Stromal cell of bone marrow (primary cell): ENCODE measurements at places on chromosomes 12 and 14.

- DNase-seq: no peak
Observed at GRCh38 chr12:108744021-108744897, 12.9 kb upstream of the CORO1C start.

DNA sequence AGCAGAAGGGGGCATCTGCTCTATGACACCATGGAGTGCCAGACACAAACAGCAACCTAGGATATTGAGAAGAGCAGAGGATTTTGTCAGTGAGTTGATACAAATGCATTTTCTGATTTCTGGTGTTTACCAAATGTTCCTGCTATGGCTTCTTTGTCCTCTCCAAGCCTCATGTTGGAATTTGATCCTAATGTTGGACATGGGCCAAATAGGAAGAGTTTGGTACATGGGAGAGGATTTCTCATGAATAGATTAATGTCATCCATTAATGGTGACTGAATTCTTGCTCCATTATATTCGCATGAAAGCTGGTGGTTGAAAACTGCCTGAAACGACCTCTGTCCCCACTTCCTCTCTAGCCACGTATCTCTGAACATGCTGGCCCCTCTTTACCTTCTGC is 1002.2 kb upstream of the FLRT2 start:
- DNase-seq: no peak

- DNase-seq: no peak
Observed at GRCh38 chr14:105476097-105476830, 1.6 kb downstream of the CRIP2 start.

DNA sequence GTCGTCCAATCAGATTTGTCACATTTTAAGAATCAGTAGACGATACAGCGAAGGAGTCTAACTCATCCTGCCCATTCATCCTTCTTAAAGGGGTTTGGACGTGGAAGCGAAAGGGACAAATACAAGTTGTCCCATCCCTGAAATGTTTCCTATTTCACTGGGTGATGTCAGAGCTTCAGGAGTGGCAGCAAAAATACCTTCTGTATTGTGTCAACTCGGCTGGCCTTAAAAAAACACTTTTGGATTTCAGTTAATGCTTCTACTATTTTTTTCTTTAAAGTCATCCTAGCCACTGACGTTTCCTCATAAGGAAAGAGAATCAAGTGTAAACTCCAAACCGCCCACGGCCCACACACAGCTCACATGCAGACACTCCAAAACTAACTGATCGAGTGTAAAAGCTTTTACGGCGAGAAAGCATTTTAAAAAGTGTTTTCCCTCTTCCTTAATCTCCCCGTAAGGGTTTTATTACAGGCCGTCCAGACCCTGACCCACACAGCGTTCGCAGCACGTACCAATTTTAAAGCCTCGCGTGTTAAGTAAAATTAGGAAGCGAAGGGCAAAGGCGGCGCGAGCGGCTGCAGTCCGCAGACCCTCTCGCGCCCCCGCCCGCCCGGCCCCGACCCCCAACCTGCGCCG is 593 bp downstream of the CFL2 start:
- peak; percentile 68 for DNase-seq

- no peak for DNase-seq
Observed at GRCh38 chr14:40123816-40124215, 691.6 kb upstream of the FBXO33 start.

DNA sequence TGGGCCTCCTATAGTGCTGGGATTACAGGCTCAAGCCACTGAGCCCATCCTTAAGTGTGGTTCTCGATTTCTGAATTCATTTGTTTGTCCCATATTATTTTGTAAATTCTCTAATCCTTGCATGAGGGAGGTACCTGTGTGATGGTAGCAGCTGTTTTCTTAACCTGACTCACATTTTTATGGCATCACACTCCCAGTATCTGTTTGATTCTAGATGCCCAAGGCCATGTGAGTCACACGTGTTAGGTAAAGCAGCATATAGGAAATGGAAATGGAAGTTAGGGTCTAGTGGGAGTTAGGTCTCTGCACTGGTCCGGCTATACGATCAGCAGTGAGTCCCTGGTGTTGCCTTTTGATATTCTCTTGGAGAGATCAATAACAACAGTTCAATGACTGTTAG is 198.1 kb downstream of the ERC1 start:
- DNase-seq: no peak

- no peak for DNase-seq
Observed at GRCh38 chr12:450438-450837, 9.3 kb upstream of the B4GALNT3 start.

- DNase-seq: no peak
Observed at GRCh38 chr12:98243190-98243589, 272.2 kb upstream of the TMPO start.

DNA sequence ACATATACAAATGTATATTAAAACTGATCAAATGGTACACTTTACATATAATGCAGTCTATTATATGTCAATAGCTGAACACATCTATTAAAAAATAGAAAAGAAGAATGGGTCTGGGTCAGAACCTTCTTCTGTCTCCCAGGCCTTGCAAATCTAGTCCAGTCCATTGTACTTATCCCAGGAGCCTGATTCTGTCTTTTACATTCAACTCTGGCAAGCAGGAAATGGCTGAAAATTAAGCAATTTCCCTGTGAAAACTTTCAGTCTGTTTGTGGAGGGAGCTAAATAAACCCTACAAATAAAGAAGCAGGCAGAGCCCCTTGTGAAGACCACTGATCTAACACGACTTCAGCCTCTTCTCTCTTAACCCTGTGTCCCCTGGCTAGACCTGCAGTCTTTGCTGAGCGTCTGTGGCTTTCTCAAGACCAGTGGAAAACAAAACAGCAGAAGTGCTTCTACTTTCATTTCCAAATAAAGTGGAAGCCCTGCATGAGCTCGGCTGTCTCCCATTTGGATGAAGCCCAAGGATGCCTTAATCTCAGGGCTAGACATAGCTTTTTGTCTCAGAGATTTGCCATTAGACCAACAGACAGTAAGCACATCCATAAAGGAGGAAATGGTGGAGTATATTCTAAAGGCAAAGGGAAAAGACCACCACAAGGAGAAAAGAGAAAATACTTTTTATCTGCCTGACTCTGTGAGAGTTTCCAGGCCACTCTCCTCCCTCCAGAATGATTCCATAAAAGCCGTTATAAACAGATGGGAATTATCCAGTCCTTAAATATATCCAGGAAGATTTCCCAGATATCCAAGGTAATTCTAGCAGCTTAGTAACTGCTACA is 48.2 kb downstream of the CRACR2A start:
- peak; percentile 40 for DNase-seq

DNA sequence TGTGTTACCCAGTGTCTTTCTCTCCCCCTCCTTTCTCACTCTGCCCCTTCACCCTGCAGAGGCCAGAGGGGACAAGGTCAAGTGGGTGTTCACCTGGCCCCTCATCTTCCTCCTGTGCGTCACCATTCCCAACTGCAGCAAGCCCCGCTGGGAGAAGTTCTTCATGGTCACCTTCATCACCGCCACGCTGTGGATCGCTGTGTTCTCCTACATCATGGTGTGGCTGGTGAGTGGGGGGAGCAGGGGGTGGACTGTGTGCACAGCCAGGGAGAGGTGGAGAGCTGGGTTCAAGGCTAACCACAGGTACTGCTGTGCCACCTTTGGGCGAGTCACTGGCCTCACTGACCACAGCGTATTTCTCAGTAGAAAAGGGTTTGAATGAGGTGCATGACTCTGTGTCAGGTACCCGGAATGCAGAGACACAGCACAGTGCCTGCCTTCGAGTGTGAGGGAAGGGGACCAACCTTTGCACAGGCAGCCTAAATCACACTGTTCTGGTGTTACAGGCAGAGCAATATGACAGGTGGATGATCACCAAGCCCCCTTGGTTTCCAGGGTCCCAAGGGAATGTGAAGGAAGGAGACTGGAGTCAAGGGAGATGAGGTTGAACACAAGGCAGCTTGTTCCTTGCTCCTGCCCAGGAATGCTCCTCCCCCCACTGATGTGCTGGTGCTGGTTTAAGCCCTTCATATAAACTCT is 30.8 kb upstream of the RIN3 start:
- DNase-seq: no peak

- DNase-seq: no peak
Observed at GRCh38 chr14:100644383-100644782, 57.2 kb upstream of the BEGAIN start.

- DNase-seq: no peak
Observed at GRCh38 chr12:132244724-132245295, 84.6 kb downstream of the GALNT9 start.

- DNase-seq: peak; percentile 95
Observed at GRCh38 chr12:96434107-96434506, 33.9 kb upstream of the CDK17 start.

GRCh38 chr14:92601131-92601710 is 87.6 kb downstream of the RIN3 start:
- no peak for DNase-seq

GRCh38 chr12:19739195-19739776 is 300.0 kb downstream of the AEBP2 start:
- DNase-seq: peak; percentile 51
